Fibroblast of lung (primary cell): ENCODE measurements at places on chromosomes 5 and 9. TPM values are rescaled to one million over a fixed set of nuclear protein-coding genes. Genes with fewer than 3 reads are reported as not detected.

- DNase-seq = no peak
These were observed 114.1 kb downstream of the PIK3R1 start for GRCh38 chr5:68329554-68330255.

DNA sequence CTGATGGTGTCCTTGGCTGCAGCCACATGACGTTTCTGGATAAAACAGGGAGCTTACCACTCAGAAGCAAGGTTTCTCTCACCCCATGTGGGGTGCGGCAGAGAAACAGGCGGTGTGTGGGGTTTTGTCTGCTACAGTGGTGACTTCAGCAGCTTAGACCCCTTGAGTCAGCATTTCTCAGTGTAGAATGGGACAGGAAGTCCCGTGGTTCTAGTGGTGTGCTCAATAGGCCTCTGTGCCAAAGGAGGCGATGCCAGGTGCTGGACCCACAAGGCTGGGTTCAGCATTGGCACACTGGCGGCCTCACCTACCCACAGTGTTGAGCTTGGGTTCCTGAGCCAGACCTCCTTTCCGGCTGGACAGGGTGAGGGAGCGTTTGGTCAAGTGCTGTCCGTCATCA lies 125.2 kb upstream of the SMIM23 start:
- no peak for DNase-seq

GRCh38 chr9:131851414-131851813 lies 111.5 kb upstream of the RAPGEF1 start:
- no peak for DNase-seq

DNA sequence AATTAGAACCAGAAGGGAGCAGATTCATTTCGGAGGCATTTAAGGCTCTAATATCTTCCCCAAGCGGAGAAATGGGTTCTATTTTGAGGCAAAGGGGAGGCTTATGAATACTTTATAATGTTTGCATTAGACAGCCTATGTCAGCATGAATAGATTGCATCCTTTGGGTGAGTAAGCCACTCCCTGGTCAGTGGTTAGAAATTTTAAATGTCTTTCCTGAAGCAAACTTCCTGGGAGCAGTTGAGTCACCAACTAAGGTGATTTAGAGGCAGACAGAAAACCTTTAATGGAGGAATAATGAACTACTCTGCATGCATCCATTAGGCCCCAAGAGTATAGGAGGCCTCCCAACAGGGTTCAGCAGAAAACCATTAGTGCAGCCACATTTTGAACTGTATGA lies 204.9 kb downstream of the ELAVL2 start:
- peak; percentile 78 for DNase-seq

DNA sequence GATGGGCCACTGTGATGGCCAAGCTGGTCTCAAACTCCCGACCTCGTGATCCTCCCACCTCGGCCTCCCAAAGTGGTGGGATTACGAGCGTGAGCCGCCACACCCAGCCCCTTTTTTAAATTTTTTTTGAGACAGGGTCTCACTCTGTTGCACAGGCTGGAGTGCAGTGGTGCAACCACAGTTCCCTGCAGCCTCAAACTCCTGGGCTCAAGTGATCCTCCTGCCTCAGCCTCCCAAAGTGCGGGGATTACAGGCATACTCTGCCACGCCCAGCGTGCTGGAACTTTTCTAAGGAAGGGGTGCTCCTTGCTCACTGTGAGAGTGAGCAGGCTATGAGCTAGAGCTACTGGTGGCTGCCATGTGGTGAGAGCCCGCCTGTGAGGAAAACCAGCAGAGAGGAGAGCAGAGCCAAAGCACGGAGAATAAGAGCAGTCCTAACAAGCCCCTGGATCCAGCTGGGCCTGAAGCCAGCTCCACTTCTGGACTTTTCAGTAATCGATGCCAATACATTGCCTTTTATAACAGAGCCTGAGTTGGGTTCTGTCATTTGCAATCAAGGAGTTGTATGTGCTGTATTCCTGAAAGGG lies 75.5 kb upstream of the UNC5A start:
- DNase-seq = no peak

GRCh38 chr9:71607461-71607881 lies 160.8 kb downstream of the CEMIP2 start:
- no peak for DNase-seq

- DNase-seq = peak; percentile 79
These were observed 11.6 kb upstream of the RAB14 start for GRCh38 chr9:121213136-121213806.

- DNase-seq = no peak
These were observed 10.8 kb upstream of the DCP2 start for GRCh38 chr5:112965733-112966306.

GRCh38 chr5:176178789-176179188 lies 59.4 kb upstream of the SIMC1 start:
- DNase-seq = no peak

DNA sequence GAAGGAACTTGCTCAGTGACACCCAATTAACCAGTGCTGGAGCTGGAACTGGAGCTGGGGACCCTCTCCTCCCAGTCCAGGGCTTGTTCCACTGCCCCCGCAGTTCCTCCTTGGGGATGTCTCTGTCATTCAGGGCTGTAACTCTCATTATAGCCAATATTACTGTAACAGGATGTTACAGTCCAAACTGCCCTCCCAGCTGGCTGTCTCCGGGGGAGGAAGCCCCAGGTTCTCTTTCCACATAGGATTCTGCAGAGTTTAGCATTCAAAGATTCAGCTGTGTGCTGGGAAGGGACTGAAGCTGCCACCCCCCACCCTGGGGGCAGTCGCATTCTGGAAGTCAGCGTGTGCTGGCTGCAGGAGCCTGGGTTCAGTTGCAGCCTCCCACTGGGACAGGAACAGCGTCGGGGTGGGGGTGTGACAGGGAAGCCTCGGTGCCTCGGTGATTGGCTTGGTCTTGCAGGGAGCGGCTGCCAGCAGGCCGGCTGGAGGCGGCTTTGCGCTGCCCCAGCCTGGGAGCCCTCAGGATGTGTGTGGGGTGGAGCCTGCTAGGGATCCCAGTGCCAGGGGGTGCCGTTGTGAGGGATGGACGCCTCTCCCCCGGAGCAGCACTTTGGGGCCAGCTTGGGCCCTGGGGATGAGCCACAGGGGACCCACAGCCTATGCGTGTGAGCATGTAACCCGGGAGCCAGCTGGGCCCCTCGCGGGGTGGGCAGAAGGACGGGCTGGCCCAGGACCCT lies 101.1 kb downstream of the RGS3 start:
- peak; percentile 67 for DNase-seq

- peak; percentile 19 for DNase-seq
These were observed 22.3 kb downstream of the CTXN3 start for GRCh38 chr5:127671218-127671617.

- DNase-seq = peak; percentile 43
These were observed 1.6 kb upstream of the ASPN start for GRCh38 chr9:92483627-92484545.

DNA sequence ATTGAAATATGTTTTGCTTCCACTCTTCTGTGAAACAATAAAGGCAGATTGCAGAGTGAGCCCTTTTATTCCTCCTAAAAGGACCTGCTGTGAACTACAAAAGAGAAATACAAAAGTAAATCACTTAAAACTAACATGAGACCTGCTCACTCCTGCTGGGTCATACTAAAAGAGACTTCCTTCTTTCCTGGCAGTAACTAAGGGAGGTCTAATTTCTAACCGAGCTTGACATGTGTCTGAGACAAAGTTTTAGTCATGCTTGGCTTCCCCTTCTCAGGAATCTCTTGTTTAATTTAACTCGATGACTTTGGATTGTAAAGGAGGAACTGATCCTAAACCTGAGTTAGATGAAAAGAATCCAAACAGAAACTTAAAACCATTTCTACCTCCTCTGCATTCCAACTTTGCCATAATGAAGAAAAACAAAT lies 86.4 kb upstream of the CDH6 start:
- DNase-seq = peak; percentile 93

DNA sequence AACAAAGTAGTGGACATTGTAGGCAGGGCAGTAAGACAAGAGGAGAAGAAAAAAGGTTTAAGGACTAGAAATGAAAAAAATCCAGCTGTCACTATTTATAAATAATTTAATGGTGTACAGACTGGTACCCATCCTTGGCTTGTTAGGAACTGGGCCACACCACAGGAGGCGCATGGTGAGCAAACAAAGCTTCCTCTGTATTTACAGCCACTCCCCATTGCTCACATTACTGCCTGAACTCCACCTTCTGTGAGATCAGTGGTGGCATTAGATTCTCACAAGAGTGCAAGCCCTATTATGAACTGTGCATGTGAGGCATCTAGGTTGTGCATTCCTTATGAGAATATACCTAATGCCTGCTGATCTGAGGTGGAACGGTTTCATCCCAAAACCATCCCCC lies 62.6 kb upstream of the DMAC1 start:
- DNase-seq = no peak

- no peak for DNase-seq
These were observed 8.2 kb upstream of the STRBP start for GRCh38 chr9:123276551-123276950.

DNA sequence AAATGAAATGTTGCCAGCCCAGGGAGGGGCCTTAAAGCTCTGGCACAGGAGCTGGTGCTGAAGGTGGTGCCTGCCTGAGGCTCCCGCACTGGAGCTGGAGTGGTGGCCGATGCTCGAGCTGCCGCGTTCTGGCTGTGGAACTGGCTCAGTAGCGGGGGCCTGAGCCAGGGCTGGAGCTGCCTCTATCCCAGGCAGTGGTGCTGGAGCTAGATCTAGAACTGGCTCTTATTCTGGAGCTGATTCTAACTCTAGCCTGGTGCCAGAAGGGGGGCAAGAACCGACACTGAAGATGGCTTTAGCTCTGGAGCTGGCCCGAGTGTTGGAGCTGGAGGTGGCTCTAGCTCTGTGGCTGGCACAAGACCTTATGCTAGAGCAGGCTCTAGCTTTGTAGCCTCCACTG lies 19.2 kb downstream of the OBP2B start:
- DNase-seq = no peak

DNA sequence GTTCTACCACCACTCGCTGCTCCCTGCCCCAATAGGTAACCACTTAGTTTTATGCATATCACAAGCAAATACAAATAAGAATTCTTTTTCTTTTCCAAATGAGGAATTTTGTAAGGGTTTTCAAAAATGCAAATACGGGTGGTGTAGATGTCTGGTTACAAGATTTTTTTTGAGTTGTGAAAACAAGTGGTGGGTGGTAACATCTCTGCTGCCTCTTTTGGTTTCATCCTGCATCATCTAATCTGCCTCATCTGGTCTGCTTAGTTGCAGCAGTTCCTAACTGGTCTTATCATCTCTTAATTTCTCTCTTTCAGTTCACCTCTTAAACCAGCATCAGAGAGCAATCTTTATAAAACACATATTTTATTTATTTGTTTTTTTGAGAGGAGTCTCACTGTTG lies 5.3 kb downstream of the NFX1 start:
- DNase-seq = no peak

FCN2 gene
- not detected in 2 replicates for total RNA-seq

PROB1 gene
- 0.77 and 1.5 TPM in 2 replicates for total RNA-seq

ANKRD34B gene
- not detected in 2 replicates for total RNA-seq

ADAMTSL1 gene
- total RNA-seq = 11.6 and 27.9 TPM in 2 replicates

NMUR2 gene
- not detected in 2 replicates for total RNA-seq

C1QTNF2 gene
- 0.77 and 2.3 TPM in 2 replicates for total RNA-seq

C9orf50 gene
- total RNA-seq = 0.17 and 0.26 TPM in 2 replicates

PHPT1 gene
- 175 and 190 TPM in 2 replicates for total RNA-seq

PTTG1 gene
- 17.5 and 77.5 TPM in 2 replicates for total RNA-seq

ZNF169 gene
- 3.5 and 3.6 TPM in 2 replicates for total RNA-seq

FOXI1 gene
- total RNA-seq = not detected in 2 replicates

SLC36A2 gene
- not detected in 2 replicates for total RNA-seq

PTGES gene
- total RNA-seq = 9.6 and 16.7 TPM in 2 replicates

PHF24 gene
- total RNA-seq = under 0.01 and 0.17 TPM in 2 replicates
